ENCODE measurements at places on chromosomes 7 and 10.

DNA sequence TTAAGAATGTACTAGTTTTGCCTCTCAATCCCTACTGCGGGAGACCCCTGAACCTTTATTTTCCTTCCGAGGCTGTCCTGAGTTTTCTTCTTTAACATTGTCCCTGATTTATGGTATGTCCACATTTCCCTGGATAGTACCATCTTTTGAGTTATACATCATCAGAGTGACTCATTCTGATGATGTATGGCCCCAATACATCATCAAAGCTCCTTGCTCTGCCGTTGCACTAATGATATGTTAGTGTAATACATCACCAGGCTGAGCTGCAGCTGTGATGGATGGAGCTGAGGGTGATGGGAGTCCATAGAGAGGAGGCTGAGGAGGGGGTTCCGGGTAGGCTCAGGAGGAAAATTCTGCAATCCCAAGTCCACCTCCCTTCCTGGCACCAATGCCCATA lies 986.5 kb downstream of the KCNMA1 start:
- DNase-seq: no peak

- DNase-seq: no peak
Measured at GRCh38 chr7:2260820-2261219, 18.8 kb downstream of the NUDT1 start.

- DNase-seq: no peak
Measured at GRCh38 chr10:10850214-10850613, 167.5 kb upstream of the CELF2 start.

DNA sequence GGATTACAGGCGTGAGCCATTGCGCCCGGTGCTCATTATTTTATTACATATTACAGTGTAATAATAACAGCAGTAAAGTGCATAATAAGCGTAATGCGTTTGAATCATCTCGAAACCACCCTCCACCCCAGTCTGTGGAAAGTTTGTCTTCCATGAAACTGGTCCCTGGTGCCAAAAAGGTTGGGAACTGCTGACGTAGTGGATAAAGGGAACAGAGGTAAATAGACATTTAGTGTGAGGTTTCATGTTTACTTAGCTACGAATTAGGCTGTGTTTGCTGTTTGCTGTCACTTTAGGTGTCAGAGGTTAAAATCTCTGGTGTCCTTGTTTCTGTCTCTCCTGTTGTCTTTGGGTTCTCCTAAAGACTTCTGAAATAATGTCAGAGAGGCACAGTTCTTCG lies 60.3 kb upstream of the SLC39A12 start:
- no peak for DNase-seq

DNA sequence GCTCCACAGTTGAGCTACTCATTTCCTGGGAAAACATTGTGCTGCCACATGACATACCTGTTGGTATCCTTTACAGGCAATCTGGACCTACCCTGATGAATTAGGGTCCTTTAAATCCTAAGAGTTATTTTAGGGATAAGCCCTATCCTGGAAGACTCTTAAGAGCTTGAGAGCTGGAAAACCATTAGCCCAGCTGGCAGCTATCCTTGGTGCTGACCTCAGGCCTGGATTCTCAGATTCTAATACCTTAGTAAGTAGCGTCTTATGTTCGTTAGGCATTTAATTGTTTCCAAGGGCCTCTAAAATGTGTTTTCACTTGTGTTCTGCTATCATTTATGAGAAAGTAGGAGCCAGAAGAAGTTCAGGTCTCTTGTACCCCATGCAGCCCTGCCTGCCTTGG lies 93.0 kb upstream of the SORCS3 start:
- no peak for DNase-seq

- no peak for DNase-seq
Measured at GRCh38 chr7:122413339-122413738, 108.8 kb upstream of the FEZF1 start.

DNA sequence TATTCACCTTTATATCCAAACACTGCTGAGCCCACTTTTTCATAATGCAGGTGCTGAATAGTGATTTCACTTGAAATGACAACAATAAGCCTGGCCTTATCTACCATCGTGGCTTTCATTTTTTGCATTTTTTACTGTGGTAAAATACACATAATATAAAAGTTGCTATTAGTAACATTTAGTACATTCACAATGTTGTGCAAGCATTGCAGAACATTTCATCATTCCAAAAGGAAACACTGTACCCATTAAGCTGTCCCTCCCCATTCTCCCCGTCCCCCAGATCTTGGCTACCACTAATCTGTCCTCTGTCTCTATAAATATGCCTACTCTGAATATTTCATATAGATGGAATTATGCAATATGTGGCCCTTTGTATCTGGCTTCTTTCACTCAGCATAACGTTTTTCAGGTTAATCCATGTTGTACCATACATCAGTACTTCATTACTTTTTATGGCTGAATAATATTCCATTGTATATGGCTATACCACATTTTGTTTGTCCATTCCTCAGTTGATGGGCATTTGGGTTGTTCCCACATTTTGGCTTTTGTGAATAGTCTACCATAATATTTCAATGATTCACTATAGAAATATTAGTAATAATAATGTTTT lies 68.5 kb upstream of the ARID5B start:
- no peak for DNase-seq

DNA sequence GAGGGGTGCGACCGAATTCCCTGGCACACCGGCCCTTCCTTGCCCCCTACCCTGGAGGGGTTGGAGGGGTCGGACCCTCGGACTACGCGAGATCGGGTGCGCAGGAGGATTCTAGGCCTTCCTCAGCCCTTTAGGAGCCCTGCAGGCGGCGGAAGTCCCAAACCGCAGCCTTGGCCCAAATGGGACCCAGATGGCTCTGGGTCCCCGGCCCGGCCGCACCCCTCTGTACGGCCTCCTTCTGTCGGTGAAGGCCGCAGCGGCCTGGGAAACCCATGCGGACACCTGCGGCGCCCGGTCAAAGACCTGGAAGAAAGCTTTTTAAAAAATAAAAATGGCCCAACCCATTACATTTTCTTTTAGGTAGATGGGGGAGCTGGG lies 2.4 kb upstream of the VAX1 start:
- DNase-seq: no peak

DNA sequence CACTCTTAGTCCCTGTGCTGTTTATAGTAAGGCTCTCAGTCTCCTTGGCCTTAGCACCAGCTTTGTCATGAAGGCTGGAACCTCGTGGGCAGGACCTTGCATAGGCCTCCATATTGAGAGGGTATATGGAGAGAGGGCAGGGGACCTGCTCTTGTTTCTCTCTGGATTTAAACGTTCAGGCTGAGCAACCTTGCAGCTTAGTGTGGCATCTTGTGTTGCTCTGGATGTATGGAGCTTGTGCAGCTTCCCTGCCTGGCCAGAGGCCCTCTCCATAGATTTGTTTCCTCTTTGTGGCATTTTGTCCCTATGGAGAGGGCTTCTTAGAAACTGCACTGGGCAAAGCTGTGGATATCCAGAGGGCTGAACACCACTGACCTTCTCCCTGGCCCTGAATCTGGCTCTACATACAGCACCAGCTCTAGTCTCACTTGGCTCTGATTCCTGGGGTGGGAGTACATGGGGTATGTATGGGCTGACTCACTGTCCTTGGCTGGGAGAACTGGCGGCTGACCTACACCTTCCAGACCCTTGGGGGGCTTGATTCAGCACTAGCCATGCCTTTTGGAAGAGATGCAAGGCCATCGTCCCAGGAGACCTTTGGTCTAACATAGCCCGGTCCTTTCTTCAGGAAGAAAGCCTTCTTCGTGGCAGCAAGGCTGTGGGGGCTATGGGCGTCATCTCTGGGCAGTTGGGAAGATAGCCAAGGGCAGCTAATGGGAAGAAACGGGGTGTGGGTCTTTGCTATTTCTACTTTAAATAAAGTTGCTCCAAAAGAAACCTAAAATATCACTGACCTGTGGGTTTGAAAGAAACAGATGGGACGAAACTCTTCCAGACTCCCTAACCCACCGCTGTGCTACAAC lies 30.5 kb downstream of the ITPRIP start:
- DNase-seq: no peak

All from occipital lobe (tissue), 3 donors.